ENCODE measurements at places on chromosomes 4 and X. TPM values are rescaled to one million over a fixed set of nuclear protein-coding genes. Genes with fewer than 3 reads are reported as not detected.

- H3K36me3 ChIP-seq = no peaks in the 10 kb centered on the region
- DNase-seq = no peak
- no peak overlapping the region for H3K4me3 ChIP-seq
- H3K27me3 ChIP-seq = no peaks in the 10 kb centered on the region
- no peaks in the 10 kb centered on the region for H3K4me1 ChIP-seq
- H3K27ac ChIP-seq = no peak overlapping the region
Observed at GRCh38 chr4:146485968-146486367, 35.8 kb downstream of the SLC10A7 start.

- no peaks in the 10 kb centered on the region for H3K36me3 ChIP-seq
- H3K27me3 ChIP-seq = no peaks in the 10 kb centered on the region
- DNase-seq = no peak
Observed at GRCh38 chr4:149322203-149322602, 493.4 kb downstream of the IQCM start.

Gene TCP11X2
- total RNA-seq = 0.72 TPM

Gene APLN
- 0.16 TPM for total RNA-seq

DNA sequence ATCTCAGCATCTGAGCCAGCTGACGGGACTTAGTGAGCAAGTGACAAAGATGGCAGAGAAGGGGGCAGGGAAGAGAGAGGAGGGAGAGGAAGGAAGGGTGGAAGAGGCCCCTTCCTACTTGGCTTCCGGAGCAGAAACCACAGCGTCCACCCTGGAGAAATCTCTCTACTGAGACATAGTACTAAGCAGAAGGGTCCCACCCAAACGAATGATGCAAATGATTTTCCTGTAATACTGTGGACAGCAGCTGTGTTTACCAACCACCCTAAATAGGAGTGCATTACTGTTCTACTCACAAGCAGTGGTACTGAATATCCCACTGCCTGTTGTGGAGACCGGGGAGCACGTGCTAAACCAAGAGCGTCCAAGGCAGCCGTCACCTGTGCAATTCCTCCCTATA, 29.4 kb downstream of the DTHD1 start:
- DNase-seq = no peak
- no peak overlapping the region for H3K4me3 ChIP-seq
- no peak overlapping the region for H3K27ac ChIP-seq
- no peaks in the 10 kb centered on the region for H3K4me1 ChIP-seq
- H3K27me3 ChIP-seq = no peaks in the 10 kb centered on the region
- H3K36me3 ChIP-seq = no peaks in the 10 kb centered on the region

Gene TLR3
- total RNA-seq = 1.8 TPM

GRCh38 chr4:181597766-181598165, 645.4 kb upstream of the TENM3 start:
- no peak for DNase-seq
- H3K27ac ChIP-seq = no peak overlapping the region
- H3K36me3 ChIP-seq = no peaks in the 10 kb centered on the region
- H3K27me3 ChIP-seq = no peaks in the 10 kb centered on the region

Gene GATA1
- not detected for total RNA-seq

GRCh38 chrX:19747652-19748610, 139.5 kb downstream of the SH3KBP1 start:
- no peaks in the 10 kb centered on the region for H3K27me3 ChIP-seq
- no peaks in the 10 kb centered on the region for H3K4me1 ChIP-seq
- H3K27ac ChIP-seq = no peak overlapping the region
- no peak for DNase-seq
- no peak overlapping the region for H3K4me3 ChIP-seq
- H3K36me3 ChIP-seq = no peaks in the 10 kb centered on the region

DNA sequence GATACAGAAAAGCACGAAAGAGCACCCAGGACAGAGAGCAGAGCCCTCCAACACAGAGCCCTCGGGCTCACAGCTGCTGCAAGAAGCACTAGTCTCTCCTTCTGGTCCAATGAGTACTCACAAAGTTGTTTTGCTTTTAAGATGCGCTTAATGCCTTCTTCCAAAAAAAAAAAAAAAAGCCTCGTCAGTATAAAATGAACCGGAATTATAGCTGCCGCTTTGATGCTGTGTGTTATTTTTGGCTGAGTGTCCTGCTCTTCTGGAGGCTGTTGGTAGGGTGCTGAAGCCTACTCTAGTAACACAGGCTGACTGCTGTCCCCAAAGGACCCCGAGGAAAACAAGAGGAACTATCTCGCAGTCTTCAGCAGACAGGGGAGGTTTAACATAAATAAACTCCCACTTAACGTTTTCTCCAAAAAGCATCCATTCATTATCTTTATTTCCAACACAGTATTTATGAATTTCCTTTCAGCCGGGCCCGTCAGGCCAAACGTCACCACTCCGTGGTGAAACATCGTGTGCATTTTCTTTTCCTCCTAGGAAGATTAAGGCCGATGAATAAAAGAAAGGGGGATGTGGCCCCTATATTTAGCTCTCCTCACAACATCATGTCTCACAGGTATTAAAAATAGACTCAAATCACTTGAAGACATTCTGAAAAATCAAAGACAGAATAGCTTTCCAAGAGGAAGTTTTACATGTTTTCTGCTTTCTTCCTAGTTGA, 213.7 kb upstream of the PPARGC1A start:
- H3K4me1 ChIP-seq = no peaks in the 10 kb centered on the region
- H3K27ac ChIP-seq = no peak overlapping the region
- no peak overlapping the region for H3K4me3 ChIP-seq
- H3K36me3 ChIP-seq = no peaks in the 10 kb centered on the region
- H3K27me3 ChIP-seq = no peaks in the 10 kb centered on the region

Gene IL2
- not detected for total RNA-seq

DNA sequence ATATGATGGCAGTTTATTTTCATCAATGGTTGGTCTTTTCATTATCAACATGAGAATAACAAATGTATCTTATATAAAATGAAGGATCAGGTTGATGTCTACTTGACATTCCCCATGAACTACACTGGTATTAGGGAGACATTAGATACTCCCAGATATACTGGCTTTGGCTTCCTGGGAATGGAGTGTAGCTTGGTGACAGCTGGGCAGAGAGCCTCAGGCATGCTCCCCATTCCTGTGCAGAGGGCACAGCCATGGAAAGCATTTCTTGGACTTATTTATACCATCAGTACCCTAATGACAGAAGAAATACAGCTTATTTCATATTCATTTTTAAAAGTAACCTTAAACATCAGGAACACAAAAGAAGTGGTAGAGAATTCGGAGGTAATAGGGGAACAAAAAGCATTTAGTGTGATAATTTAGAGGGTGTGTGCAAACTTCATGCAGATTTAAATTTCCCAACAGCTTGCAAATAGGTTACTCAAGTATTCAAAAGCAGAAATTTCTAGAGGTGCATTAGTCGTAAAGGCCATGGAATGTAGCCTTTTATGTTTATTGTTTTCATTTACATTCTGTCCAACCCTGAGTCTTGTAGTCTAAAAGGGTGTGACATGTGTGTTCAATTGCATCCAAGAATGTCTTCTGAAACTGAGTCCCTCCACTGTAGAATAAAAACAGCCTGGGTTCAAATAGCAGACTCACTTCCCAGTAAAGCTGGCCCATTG, 573.8 kb downstream of the KCNIP4 start:
- DNase-seq = no peak
- no peaks in the 10 kb centered on the region for H3K4me1 ChIP-seq
- H3K4me3 ChIP-seq = no peak overlapping the region
- H3K36me3 ChIP-seq = no peaks in the 10 kb centered on the region
- H3K27me3 ChIP-seq = no peaks in the 10 kb centered on the region

Gene CT45A3
- total RNA-seq = not detected

- DNase-seq = no peak
- H3K27ac ChIP-seq = no peak overlapping the region
- no peaks in the 10 kb centered on the region for H3K27me3 ChIP-seq
- H3K4me3 ChIP-seq = no peak overlapping the region
Observed at GRCh38 chr4:22634541-22635181, 58.1 kb upstream of the GBA3 start.

DNA sequence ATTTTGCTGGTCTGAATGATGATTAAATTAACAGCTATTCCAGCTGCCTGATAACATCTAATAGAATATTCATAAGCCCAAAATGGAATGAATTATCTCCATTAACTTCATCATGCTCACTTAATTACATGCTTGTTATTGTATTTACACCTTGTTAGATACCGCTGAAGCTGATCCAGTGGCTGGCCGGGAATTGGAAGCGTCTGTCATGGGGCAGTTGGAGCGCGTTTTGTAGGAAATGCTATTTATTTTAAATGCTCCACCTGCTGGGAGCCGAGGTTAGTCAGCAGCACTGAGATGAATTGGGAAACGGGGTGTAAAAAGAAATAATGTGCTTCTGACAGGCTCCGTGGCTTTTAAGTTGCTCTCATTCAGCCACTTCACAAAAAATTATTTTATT, 25.2 kb downstream of the ARX start:
- DNase-seq = no peak
- no peaks in the 10 kb centered on the region for H3K4me1 ChIP-seq
- H3K27me3 ChIP-seq = no peaks in the 10 kb centered on the region
- no peak overlapping the region for H3K27ac ChIP-seq
- no peak overlapping the region for H3K4me3 ChIP-seq

GRCh38 chr4:74962584-74962983, 29.7 kb downstream of the PARM1 start:
- no peak overlapping the region for H3K4me3 ChIP-seq
- H3K36me3 ChIP-seq = no peaks in the 10 kb centered on the region
- no peaks in the 10 kb centered on the region for H3K27me3 ChIP-seq
- no peak for DNase-seq

- H3K36me3 ChIP-seq = no peaks in the 10 kb centered on the region
- DNase-seq = no peak
- peaks cover 11% of the 10 kb centered on the region for H3K4me1 ChIP-seq
- no peak overlapping the region for H3K27ac ChIP-seq
- no peaks in the 10 kb centered on the region for H3K27me3 ChIP-seq
Observed at GRCh38 chr4:86557526-86557925, 36.6 kb upstream of the PTPN13 start.

GRCh38 chr4:93289241-93289640, 539.3 kb upstream of the ATOH1 start:
- H3K4me1 ChIP-seq = no peaks in the 10 kb centered on the region
- DNase-seq = no peak
- no peaks in the 10 kb centered on the region for H3K36me3 ChIP-seq
- no peak overlapping the region for H3K27ac ChIP-seq
- H3K27me3 ChIP-seq = no peaks in the 10 kb centered on the region
- H3K4me3 ChIP-seq = no peak overlapping the region

DNA sequence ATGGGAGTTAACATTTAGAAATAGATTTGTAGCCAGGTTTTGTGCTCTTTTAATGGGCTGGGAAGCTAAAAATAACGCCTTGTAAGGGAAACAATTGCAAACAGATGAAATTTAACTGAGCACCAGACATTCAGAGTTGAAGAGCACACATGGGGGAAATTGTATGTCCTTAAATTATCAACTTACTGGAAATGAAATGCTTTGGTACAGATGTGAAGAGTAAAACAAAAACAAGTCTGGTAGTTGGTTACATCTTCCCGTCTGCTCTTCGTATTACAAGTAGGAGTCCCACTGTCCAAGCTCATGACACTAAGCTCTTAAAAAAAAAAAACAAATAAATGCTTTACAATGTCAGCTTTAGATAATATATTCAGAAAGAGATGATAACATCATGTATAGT, 59.5 kb upstream of the RPA4 start:
- H3K36me3 ChIP-seq = no peaks in the 10 kb centered on the region
- no peak overlapping the region for H3K27ac ChIP-seq
- no peaks in the 10 kb centered on the region for H3K4me1 ChIP-seq

Gene PTTG2
- total RNA-seq = not detected

DNA sequence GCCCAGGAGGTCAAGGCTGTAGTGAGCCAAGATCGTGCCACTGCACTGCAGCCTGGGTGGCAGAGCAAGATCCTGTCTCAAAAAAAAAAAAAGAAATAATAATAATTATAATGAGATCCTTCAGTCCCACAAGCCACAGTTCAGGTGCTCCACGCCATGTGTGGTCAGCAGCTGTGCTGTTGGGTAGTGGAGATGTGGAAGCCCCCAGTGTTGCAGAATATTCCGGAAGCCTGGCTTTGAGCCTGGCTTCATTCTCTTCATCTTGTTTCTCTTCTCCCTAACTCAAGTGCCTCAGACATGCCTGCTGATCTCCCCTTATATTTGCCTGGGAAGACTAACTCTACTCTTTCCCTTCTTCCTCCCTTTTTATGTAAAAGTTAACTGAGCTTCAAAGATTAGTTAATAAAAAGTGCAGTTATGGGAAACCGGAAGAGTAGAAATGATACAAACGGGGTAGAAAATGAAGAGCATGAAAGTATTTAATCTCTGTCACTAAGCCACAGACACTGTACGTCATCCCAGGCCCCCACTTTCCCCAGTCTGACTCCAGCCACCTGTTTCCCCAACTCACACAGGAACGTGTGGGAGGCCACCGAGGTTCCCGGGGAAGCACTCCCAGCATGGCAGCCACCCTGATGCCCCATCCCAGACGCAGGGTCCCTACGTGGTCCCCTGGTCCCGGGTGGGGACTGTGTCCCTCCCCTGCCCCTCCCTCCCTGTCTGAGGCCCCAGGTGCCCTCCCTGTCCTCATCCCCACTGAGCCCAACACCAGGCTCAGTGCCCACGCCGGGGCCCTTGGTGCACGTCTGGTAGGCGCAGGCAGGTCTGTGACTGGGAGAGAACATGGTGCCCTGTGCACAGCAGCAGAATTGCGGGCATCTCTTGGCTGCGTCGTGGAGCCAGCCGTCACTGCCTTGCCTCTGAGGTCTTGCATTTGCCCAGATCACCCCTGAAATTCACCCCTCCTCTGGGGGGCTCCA, 24.0 kb downstream of the PCGF3 start:
- no peaks in the 10 kb centered on the region for H3K36me3 ChIP-seq
- H3K4me3 ChIP-seq = no peak overlapping the region
- H3K27me3 ChIP-seq = no peaks in the 10 kb centered on the region
- no peak overlapping the region for H3K27ac ChIP-seq
- H3K4me1 ChIP-seq = no peaks in the 10 kb centered on the region

DNA sequence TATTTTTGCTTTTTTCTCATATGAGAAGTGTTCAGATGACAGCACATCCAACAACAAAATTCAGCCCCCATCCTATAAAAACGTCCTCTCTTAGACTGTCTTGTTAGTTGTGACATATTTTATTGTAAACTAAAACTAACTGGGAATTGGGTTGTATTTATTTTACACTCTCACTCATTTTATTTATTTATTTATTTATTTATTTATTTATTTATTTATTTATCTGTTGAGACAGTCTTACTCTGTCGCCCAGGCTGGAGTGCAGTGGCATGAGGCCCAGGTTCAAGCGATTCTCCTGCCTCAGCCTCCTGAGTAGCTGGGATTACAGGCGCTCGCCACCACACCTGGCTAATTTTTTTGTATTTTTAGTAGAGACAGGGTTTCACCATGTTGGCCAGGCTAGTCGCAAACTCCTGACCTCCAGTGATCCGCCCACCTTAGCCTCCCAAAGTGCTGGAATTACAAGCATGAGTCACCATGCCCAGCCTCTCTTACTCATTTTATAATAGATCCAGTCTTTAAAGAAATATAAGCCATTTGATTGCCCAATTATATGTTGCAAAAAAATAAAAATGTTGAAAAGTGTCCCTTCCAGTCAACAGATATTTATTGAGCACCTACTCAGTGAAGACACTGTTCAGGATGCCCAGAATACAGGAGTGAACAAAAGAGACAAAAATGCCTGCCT, 44.6 kb downstream of the PALLD start:
- no peak for DNase-seq
- no peak overlapping the region for H3K4me3 ChIP-seq
- no peaks in the 10 kb centered on the region for H3K27me3 ChIP-seq
- no peaks in the 10 kb centered on the region for H3K4me1 ChIP-seq
- H3K27ac ChIP-seq = no peak overlapping the region

Measured in hepatocyte (in vitro differentiated cells).